ENCODE measurements at places on chromosomes 7 and 10.

- no peak for DNase-seq
Observed at GRCh38 chr7:42071372-42072261, 165.4 kb downstream of the GLI3 start.

DNA sequence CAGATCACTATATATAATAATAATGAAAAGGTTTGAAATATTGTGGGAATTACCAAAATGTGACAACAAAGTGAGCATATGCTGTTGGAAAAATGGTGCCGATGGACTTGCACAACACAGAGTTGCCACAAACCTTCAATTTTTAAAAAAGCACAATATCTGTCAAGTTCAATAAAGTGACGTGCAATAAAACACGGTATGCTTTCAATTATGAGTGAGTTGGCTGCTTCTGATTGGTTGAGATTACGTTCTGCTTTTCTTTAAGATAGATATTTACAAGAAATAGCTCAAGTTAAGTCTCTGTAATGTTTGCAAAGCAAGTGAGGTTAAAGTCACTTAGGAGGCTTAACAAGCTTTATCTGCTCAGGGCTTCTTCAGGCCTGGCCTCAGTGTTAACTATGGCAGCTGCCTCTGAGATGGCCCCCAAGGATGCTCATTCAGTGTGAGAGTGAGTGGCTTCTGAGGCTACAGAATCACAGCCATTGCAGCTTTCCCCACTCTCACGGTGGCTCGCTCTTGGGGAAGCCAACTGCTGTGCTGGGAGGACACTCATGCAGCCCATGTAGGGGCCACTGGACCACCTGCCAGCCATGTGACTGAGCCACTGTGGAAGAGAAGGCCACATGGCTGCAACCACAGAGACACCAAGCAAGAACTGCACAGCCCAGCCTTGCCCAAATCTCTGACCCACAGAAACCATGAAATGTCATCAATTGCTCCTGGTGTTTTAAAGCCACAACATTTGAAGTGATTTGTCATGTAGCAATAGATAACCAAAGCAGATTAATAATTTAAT lies 78.3 kb upstream of the TMEM72 start:
- no peak for DNase-seq

DNA sequence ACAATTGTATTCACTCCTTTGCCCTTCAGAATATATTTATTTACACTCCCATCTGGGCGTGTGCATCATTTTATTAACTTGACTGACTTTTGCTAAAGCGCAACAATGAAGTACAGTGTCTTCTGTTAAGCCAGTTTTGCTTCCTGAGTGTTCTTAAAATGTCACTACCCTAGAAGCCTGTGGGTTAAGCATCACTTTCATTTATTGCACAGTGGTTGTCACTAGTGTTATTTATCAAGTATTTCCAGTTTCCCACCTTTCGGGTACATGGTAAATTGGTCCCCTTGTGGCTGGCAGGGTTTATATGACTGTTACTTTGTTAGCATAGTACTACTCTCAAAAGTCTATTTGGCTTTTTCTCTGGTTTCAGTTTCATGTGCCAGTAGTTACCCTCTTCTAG lies 3.3 kb downstream of the HILPDA start:
- no peak for DNase-seq

- DNase-seq, result no peak
Observed at GRCh38 chr10:62014510-62014909, 113.0 kb downstream of the ARID5B start.

- DNase-seq, result peak; percentile 51
Observed at GRCh38 chr7:130733931-130734814, at the start of gene KLF14. Gene KLF14, minus strand, starts transcription at chr7:130734207. Its CDS starts 174 bp downstream, at chr7:130734033.

DNA sequence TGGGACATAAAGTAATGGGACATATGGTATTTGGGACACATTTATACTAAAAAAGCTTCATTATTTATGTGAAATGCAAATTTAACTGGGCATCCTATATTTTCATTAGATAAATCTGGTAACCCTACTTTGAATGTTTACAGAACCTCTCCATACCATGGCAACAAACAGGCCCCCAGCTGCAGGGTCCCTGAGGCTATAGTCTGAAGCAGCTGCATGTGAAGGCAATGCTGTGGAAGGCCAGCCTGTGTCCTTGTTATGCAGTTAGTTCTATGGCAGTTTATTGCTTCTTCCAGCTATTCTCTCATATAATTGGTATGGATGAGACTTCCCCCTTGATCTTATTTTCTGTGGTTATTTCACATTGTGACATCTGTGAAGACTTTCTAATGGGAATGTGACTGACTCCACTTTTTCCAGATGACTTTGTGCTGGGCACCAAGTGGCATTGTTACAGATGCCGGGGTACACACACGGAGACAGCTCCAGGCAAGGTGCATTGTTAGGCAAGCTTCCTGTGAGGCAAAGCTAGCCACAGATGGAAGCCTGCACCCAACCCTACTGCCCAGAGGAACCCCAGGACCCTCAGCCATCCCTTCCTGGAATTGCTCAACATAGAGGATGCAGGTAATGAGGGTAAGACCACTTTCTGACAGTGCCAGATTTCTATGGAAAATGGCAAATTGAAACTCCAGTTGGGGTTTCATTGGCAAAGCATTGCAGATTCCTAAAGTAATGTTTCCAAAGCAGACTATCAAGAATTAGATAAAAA lies 49.5 kb upstream of the ADAM12 start:
- no peak for DNase-seq

DNA sequence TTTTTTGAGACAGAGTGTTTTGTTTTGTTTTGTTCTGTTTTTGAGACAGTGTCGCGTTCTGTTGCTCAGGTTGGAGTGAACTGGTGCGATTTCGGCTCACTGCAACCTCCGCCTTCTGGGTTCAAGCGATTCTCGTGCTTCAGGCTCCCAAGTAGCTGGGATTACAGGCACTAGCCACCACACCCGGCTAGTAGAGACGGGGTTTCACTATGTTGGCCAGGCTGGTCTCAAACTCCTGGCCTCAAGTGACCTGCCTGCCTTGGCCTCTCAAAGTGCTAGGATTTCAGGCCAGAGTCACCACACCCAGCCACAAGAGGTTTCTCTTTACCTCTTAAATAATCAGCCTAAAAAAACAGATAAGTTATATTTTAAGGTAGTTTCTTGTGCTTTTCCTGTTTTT lies 8.7 kb upstream of the ARHGAP12 start:
- DNase-seq, result no peak

DNA sequence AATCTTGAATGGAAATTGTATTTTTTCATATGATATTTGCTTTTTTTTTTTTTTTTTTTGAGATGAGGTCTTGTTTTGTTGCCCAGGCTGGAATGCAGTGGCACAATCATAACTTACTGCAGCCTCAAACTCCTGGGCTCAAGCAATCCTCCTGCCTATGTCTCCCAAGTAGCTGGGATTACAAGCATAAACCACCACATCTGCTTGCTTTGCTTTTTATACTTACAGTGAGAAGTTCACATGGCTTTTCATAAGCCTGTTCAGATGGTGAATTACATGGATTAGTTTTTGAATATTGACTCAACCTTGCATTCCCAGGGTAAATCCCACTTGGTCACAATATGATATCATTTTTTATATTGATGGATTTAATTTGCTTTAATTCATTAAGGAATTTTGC lies 22.0 kb downstream of the LRRD1 start:
- DNase-seq, result no peak

DNA sequence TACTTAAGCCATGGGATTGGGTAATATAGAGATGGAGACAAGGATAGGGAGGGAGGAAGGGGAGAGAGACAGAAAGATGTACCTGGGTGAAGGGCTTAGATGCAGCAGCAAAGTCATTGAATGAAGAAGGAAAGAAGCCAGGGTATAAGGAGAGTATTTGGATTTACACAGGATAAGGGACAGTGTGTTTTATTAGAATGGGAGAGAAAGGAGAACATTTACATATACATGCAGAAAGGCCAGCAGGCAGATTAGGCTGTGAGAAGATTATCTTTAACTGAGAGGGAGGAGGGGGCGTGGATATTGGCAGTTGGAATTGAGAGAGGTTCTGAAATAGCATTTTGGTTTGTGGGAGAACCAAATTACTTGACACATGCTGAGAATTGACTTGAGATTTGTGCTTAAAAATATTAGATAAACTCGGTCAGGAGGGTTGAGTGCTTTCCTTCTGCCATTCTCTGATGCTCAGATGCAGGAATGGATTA lies 161.5 kb upstream of the ZNF804B start:
- DNase-seq, result no peak

- no peak for DNase-seq
Observed at GRCh38 chr10:122363722-122364463, 10.6 kb upstream of the PLEKHA1 start.

GRCh38 chr7:94297397-94297838 lies 97.3 kb upstream of the COL1A2 start:
- no peak for DNase-seq

GRCh38 chr10:79268742-79269141 lies 78.5 kb upstream of the PPIF start:
- DNase-seq, result no peak

GRCh38 chr10:75065076-75065475 lies 46.4 kb upstream of the SAMD8 start:
- no peak for DNase-seq

- DNase-seq, result no peak
Observed at GRCh38 chr10:69364232-69364940, 52.3 kb downstream of the TACR2 start.

- no peak for DNase-seq
Observed at GRCh38 chr7:33072471-33072870, 9.9 kb upstream of the NT5C3A start.
